ENCODE measurements at places on chromosomes 1 and 21.

DNA sequence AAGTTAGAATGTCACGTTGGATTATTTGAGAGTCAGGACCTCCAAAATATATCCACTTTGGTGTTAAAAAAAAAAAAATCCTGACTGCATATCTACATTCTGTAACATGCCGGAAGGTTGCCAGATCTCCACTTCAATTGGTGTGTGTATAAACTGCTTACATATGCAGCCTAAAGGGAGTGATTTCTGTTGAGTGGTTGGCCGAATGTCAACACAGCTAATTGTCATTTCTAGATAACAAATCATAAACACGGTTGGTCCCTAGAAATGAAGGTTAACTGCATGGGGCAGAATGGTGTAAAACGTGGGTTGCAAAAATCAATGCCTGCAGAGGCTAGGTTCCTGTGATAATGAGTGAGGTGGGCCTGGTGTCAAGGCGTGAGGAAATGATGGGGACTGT is 15.0 kb upstream of the ROR1 start:
- no peak for DNase-seq

GRCh38 chr1:103561643-103562395 is 9.6 kb upstream of the AMY2B start:
- DNase-seq: no peak

- DNase-seq: peak; percentile 15
These were observed 31.7 kb downstream of the RUNX3 start for GRCh38 chr1:24898152-24898908.

- DNase-seq: no peak
These were observed at the start of gene S100A13 for GRCh38 chr1:153626904-153627714. Gene S100A13, minus strand, starts transcription at chr1:153627505. Its CDS starts 1,033 bp downstream, at chr1:153626472.

DNA sequence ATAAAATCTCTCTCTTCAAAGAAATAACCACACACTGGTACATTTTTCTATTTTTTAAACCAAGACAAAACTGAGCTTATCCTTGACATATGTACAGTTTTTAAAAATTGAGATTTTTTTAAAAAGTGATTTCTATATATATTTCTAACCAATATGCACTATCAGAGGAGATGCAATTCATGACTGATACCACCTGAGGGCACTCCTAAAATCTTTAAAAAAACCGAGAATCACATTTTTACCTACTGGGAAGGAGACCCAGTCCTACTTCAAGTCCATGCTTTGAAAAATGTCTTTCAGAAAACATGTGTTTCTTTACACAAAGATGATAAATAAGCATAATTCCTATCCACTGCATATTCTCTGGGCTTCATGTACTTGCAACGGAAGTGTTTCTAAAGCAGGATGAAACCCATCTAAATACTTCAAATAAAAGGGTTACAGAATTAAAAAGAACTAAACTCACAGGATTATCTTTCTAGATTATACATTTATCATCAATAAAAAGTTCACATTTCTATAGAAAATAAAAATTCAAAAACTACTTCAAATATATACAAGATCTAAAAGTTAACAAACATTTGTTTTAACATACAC is 98.6 kb downstream of the ENAH start:
- no peak for DNase-seq

DNA sequence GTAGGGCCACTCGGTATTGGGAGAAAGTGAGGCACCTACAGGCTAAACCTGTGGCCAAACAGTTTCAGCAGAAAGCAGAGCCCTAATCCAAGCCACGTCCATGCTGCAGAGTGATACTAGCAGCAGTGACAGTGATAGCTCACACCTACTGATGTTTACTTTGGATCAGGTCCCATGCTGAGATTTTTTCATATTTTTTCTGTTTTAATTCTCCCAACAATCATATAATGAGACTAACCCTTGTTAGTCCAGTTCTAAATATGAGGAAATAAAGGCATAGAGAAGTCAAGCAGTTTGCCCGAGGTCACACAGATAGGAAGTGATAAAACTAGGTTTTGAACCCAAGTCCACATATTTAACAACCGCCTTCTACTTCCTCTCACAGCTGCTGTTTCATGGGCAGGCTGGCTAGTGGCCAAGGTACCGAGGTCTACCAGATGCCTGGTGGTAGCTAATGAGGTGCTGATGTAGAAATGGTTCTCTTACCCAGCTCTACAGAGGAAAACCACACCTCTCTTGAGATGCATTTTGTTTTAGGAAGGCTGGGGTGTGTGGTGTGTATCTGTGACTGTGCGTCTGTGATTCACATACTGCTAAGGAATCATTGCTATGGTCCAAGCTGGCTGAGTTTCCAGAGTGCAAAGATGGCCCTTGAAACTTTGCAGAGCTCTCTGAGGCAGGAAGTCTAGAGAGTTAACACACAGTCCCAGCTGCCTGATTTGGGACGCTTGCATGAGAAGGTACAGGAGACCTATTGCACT is 80.3 kb upstream of the ARTN start:
- no peak for DNase-seq

DNA sequence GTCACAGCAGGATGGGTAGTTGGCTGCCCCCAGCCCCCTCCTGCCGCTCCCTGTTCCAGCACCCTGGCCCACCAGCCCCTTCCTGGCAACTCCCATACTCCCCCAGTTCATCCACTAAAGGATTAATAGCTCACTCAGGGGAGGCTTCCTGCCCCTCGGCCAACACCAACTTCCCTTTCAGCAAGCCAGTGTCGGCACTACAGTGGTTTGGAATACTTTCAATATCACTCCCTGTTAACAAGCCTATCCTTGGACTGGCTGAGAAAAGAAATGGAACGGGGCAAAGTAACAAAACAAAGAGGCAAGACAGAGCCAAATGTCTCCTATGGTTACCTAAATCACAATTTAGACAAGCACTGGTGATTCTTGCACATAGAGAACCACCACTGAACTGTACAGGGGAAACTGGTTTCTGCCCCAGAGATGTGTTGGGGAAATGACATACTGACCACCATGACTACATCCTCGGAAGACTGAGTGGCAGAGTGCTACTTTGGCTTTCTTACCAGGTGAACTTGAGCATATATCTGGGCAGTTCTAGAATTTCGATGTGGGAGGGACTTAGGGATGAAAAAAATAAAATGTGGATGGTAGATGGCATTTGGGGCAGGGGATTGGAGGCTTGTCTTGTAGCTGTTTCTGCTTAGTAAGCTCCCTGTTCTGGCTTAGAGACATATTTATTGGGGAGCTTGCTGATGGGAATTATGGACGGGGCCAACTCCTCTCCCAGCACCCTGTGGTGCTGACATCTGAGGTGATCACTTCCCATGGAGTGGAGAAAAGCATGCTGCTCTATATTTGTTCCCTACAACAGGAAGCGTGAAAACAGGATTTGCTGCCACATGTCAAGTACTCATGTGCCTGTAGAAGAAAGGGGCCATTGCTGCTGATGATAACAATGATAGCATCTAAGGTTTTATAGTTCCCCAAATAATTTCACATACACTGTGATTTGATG is 7.1 kb upstream of the CAPN2 start:
- DNase-seq: no peak

DNA sequence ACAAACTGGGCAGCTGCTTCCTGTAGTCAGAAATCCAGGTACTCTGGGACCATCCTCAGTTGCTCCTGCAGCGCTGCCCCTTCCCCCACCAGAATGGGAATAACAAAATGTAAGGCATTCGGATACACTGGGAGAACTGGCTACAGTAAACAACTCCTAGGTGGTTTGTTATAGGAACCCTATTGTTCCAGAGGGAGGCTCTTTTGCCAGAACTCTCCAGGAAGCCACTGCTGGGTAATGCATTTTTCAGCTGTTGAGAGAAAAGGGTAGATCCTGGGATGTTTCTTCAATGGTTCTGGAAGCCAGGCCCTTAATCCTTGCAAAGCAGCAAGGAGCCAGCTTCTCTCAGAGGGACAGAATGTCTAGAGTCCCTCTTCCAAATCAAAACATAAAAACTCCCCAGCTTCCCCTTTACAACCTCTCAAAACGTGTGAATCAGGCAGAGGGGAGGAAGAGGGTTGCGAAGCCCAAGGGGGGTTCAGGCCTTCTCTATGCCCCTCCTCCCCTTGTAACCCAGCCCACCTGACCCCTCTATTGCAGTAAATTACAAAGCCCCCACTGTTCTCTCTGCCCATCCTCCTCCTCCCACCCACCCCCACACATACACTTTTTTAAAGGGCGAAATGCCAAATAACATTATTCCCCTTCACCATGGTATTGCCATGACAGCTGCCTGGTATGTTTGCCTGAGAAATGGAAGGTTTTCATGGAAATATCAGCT is 29.1 kb downstream of the PLPP3 start:
- no peak for DNase-seq

DNA sequence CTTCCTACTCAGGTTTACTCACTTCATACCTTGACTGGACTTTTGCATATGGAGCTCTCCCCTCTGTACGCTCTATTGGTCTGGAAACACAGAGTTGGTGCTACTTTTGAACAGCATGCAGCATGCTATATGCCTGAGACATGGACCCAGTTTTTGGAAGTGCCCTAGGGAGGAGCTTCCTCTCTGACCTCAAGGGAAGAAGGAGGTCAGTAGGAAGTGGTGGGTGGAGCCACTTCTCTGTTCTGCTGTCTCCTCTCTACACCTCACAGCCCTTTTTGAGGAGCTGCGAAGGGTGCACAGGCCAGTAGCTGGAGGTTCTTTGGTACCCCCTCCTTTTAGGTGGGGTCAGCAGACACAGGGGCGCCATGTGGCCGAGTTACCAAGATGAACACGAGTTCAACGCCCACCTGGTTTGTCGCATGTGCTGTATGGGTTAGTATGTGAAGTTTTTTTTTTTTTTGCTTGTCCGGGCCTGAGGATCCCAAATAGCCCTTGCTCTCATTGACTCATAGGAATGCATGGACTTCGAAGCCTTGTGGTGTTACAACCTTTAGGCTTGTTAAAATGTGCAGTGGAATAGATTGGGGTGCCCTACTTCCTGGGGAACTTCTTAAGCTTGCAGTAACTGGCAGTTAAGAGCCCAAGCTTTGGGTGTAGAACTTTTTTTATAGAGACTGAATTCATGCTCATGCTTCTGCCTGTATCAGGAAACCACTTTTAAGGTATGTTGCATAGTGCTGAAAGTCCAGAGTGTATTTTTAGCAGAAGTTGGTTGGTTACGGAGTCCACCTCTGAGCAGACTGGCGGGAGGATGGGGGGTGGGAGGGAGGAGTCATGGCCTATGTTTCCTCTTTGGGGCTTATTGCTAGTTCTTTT is 10.7 kb downstream of the MACF1 start:
- no peak for DNase-seq

DNA sequence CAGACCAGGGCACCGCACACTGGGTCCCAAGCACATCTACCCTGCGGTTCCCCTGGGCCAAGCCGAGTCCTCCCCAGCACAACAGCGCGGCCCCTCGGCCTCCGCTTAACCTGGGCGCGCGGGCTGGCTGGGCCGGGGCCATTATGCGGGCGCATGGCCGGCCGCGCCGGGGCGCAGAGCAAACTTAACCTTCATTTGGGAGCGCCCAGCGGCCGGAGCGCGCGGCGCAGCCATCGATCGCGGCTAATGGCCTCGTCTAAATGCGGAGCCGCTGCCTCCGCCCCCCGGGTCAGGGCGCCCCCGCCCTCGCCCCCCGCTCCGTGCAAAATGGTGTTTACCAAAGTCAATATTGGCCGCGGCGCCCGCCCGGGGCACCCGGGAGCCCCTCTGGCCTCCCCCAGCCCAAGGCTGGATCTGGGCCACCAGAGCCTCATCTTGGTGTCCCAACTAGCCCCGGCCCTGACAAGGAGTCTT is 272.1 kb downstream of the TRABD2B start:
- no peak for DNase-seq

DNA sequence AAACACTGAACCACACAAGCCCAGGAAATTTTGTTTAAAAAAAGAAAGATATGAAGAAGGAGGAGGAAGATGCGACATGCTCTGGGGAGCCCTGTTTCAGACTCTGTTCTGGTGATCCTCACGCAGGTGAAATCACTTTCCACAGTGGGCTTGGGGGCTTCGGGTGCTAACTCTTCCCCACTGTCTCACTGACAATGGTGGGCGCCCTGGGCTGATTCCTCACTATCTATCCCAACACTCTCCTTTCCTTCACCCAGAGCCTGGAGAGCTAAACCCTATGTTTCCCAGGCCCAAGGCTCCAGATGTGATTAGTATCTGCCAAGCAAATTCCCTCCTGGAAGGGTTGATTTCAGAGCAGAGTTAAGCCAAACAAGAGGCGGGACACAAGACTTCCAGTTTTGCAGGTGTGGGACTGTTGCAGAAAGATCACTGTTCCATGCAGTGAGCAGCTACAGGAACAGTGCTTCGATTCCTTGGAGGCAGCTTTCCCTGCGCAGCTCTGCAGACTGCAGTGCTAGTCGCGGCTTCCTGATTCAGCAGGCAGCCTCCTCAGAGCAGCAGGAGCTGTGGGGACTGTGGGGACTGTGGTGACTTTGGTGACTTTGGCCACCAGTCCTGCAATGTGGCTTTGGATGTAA is 168.3 kb downstream of the RHOU start:
- no peak for DNase-seq

GRCh38 chr1:153881751-153882150 is 41.0 kb downstream of the GATAD2B start:
- no peak for DNase-seq

- no peak for DNase-seq
These were observed 561.2 kb upstream of the B3GALT2 start for GRCh38 chr1:193747579-193747978.

- no peak for DNase-seq
These were observed 3.6 kb downstream of the OTUD7B start for GRCh38 chr1:150006881-150007421.

- no peak for DNase-seq
These were observed 576.1 kb upstream of the RGS18 start for GRCh38 chr1:191582169-191582568.

Measured in activated CD4-positive, alpha-beta T cell treated with anti-CD3 and anti-CD28 coated beads for 1 hour (primary cell).